ENCODE measurements at places on chromosomes 11 and 22. TPM values are rescaled to one million over a fixed set of nuclear protein-coding genes. Genes with fewer than 3 reads are reported as not detected.

Gene GGTLC2
- polyA plus RNA-seq, result 0.26 TPM

Gene PAX6
- polyA plus RNA-seq, result 0.18 TPM

Gene GPR83
- 0.34 TPM for polyA plus RNA-seq

Gene FAM181B
- 0.07 TPM for polyA plus RNA-seq

Gene ZBTB16
- polyA plus RNA-seq, result 3.4 TPM

Gene BSCL2
- 39.9 TPM for polyA plus RNA-seq

DNA sequence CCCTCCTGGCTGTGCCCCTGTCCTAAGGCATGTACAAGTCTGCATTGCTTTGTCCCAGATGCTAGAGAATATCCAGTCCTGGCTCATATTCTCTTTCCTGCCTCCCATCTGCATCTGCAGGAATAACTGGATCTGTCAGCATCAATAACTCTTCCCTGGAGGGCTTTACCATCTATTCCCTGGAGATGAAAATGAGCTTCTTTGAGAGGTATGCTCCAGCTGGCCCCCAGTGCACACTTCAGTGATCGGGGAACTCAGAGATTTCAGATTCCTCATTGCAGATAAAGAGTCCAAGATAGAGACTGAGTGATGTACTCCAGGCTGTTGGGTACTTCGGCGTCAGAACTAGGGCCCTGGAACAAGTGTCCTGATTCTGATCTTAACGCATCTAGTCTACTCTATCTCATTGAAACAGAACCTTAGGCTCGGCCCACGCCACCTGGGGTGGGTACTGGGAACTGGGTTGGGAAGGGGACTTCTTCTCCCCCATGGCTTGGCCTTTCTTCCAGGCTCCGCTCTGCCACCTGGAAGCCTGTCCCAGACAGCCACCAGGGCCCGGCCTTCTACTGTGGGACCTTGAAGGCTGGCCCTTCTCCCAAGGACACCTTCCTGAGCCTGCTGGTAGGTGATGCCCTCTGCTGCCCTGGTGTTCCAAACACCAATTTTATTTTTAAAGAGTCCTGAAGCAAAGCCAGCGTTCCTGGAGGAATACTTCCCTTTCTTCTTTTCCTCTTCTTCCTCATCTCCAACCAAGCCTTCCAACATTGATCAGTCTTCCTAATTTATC lies 17.8 kb upstream of the GLB1L2 start:
- peak; percentile 36 for DNase-seq

DNA sequence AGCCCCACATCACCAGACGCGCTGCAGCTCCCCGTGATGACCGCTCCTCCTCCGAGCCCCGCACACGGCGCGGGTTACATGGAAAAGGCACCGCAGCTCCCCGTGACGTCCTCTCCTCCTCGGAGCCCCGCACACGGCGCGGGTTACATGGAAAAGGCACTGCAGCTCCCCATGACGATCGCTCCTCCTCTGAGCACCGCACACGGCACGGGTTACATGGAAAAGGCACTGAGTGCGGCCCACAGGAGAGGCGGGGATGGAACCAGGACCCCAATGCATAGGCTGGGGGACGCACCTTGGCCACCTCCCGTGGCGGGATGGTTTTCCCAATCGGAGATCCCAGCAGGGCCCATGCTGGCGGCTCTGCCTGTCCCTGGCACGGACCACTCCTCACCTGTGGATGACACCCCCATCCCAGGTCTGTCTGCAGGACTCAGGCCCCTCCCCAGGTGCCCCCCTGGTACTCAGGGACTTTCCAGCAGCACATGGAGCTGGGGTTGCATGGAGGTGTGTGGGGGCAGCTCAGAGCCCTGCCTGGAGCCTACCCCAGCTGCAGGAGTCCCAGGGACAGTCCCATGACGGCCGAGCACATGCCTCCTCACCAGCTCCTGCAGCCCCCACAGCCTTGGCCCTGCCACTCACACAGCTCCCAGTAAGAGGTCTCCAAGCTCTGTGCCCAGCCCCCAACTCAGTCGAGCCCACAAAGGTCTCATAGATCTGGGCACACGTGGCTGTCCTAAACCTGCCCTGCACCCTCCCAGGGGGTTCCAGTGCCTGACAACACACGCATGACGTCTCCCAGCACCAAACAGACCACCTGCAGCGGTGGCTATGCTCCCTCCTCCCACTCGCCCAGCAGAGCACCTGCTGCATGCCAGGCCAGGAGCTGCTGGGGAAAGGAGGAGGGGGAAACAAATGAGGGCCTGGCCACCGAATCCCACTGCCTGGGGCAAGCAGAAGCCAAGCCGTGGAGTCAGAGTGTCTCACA lies 166.6 kb downstream of the BRD1 start:
- no peak for DNase-seq

GRCh38 chr11:6841694-6842093 lies 3.8 kb upstream of the OR10A5 start:
- no peak for DNase-seq

DNA sequence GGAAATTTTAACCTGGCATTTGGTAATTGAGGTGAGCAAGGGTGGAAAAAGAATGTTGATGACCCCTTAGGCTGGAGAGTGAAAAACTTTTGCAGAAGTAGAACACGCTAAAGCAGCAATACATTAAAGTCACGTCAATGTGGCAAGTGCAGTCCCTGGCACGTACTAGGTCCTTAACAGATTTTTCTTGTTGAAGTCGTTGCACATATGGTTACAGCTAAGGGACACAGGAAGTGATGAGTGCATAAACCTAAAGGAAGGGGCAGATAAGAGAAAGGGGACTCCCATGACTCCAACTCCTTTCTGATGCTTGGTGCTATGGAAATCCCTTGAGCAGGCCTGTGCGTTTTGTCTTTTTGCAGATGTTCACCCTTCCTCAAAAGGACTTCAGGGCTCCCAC lies 1.2 kb downstream of the ACCS start:
- DNase-seq, result no peak

DNA sequence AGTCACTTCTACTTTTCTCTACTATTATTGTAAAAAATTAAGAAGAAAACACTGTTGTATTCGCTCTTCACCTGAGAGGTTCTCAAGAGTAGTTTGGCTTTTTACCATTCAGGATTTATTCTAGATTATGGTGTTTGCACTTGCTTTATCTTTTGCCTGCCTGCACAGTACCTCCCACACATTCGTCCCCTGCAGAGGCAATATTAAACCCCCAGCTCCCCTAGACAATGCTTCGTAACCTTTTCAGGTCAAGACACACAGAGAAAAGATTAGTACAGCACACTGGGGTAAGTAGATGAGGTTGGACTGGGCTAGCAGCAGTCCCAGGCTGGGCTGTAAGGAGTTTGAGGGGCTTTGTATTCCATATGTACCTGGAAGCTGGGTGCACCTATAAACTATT lies 62.4 kb downstream of the TNRC6B start:
- DNase-seq, result no peak

- DNase-seq, result no peak
Measured at GRCh38 chr11:8310743-8311298, 47.1 kb upstream of the LMO1 start.

- no peak for DNase-seq
Measured at GRCh38 chr11:45412051-45412471, 125.9 kb upstream of the SYT13 start.

DNA sequence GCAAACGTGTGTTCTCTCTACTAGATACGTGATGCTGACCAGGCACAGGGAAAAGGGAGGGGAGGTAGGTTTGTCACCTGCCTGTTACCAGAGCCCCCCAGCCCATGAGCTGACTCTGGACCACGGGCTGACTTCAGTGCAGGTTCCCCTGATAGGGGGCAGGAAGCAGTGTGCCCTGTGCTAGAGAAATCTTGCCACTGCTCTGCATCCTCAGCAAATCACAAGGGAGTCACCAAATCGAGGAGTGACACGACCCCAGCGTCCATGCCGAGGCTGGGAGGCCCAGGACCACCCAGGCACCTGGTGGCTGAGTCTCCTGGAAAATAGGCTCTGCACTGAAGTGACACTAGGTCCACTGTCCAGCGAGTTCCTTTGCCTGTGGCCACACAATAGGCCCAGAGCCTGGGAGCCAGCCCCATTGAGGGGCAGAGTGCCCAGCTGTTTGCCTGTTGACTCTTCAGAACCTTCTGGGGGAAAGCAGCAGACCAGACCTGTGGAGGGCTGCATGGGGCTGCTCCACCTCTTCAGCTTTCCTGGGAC lies 99.3 kb downstream of the CTTN start:
- DNase-seq, result peak; percentile 17

- peak; percentile 35 for DNase-seq
Measured at GRCh38 chr11:111978028-111978771, 41.1 kb downstream of the DIXDC1 start.

GRCh38 chr11:88886796-88887195 lies 179.0 kb downstream of the GRM5 start:
- DNase-seq, result no peak

DNA sequence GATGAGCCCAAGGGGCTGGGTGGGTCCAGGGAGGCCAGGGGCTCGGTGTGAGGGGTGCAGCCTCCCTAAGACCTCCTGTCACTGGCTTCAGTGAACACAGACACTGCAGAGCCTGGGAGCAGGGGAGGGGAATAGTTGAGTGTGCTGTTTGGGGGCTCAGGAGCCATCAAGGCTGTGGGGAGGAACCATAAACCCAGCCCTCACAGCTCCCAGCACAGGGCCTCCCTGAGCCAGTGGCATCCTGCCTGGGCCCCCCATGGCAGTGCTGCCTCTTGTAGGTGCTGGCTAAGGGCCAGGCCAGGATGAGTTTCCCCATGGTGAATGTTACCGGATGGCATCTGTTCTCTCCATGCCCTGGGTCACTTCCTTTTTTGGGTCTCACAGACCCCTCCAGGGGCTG lies 25.5 kb downstream of the KCNJ5 start:
- no peak for DNase-seq

DNA sequence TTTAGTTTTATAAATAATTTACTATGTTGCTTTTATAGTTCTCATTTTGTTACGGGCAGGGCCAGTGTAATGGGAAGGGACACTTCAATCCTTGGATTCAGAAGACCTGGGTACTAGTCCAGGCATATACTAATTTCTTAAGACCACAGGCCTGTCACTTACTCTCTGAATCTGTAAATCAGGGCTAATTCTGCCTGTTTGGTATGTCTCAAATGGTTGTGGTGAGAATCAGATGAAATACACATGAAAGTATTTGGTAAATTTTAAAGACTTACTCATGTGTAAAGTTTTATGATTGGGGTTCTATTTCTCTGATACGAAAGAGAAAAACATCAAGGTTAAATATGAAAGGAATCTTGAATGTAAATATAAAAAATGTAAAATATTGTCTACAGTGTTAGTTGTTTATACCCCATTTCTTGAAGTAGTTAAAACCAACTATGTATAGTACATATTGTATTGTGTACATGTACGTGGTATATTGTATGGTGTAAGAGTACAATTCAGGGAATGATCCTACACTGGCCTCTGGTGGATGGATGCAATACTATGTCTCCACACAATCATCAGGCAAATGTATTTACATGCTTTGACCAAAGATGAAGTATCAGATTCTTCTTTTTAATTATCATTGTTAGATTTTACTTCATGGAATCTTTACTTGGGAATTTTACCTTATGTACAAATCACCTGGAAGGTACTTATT lies 24.5 kb upstream of the RAG2 start:
- peak; percentile 15 for DNase-seq

GRCh38 chr11:62622476-62623089 lies 797 bp upstream of the B3GAT3 start:
- DNase-seq, result no peak

GRCh38 chr11:17700991-17701390 lies 18.4 kb upstream of the MYOD1 start:
- no peak for DNase-seq

DNA sequence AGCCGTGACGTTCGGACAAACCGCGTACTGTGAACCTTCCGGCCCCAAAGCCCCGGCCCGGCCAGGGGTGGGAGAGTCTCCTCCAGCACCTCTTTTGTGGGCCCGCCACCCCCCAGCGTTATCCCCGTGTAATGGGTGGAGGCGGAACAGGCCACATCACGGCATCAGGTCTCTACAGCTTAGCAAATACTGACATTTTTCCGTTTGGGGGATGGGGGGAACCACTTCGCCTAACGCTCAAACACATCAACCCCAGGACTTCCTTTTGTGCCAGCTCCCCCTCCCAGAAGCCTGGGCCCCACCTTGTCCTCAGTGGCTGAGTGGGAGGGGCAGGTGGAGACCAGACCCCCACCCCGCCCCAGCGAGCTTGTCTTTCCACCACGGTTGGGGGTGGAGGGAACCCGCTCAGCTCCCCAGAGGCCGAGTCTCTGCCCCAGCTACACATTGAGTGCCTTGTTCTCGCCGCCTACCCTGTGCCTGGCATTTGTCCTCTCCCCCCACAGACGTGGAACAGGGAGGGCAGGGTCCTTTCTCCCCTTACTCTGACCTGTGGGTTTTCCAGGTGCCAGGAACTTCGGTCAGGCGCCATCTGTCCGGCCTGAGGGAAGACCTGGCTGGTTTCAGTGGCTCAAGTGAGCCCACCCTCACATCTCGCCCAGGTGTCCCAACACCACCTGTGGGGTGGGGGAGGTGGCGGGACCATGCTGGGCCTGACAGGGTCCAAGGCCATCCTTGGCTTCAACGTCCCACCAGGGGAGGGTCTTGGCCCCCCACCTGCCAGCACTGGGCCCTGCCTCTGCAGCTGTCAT lies 29.6 kb downstream of the SBF1 start:
- peak; percentile 77 for DNase-seq

DNA sequence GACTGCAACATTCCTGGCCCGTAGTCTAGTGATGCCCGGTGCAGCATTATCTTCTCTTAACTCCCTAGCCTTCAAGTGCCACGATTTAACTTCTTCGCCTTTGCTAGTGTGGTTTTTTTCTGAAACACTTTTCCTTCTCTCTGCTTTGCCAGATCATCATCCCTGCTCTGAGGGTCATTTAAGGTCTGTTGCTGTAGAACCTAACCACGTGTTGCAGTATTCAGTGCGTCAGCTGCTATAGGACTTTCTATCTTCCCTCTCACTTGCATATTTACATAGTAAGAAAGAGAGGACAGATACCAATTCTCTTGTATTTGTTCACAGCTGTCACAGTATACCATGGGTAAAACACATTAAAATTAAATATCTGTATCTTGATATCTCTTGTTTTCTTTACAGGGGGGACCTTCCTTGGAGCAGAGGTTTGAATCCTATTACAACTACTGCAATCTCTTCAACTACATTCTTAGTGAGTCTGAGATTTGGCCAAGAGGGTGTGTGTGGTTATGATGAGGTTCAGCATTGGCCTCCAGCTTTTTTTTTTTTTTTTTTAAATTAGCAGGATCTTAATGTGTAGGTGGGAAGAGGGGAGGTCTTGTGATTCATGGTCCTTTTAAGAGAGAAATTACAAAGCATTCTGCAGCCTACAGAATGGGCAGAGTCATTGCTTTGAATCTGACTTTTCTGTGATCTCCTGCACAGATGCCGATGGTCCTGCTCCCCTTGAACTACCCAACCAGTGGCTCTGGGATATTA lies 13.5 kb downstream of the EIF3L start:
- DNase-seq, result no peak

DNA sequence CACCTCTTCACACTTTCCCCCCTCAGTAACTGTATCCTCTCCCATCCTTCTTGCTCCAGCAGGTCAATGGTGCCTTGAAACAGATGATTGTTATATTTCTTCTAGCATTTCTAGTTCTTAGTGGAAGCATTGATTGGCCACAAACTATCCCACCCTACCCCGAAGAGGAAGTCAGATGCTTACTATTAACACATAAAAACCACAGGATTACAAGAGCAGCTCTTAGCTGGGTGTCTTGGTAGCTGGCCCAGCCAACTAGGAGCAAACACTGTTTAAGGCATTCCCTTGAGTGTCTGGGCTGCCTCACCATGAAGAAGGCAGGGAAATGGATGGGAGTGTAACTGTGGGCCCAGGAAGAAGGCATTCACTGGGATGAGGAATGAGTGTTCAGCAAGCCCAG lies 176.6 kb downstream of the GRIK4 start:
- no peak for DNase-seq

GRCh38 chr11:99327527-99327926 lies 306.8 kb downstream of the CNTN5 start:
- no peak for DNase-seq

Data from left lung (tissue), 14 donors.